ENCODE measurements at places on chromosomes 4 and X.
A peak's percentile ranks its signal among the peaks of the same experiment; 100 is the strongest.

DNA sequence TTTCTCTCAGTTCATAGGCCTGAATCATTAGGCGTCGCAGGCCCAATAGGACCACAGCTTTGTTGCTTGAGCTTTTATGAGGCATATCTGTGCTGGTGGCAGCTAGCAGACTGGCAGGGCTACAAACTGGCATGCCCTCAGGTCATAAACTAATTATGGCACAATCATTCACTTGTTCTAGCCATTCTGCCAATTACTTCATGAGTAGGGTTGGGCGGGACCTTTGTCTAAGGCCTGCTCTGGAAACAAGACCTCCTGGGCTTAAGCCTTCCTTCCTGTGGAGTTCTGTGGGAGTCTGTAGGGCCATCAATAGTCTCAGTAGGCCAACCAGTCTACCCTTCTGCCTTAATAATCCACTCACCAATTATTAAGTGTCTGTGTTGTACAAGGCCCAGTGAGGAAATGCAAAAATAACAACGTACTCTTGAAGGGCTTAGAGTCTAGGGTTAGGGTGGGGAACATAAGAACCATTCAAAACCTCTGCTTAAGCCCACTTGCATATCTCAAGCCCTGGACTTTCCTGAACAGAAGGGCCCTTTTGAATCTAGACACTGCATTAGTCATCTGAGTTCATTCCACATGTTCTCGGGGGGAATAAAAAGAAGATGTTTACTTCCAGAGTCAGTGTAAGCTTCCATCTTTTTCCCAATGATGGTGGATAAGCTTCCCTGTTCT lies 44.5 kb downstream of the SHROOM4 start:
- no peak for DNase-seq

- DNase-seq, result no peak
These were observed 7.1 kb downstream of the SMARCAD1 start for GRCh38 chr4:94214703-94215319.

DNA sequence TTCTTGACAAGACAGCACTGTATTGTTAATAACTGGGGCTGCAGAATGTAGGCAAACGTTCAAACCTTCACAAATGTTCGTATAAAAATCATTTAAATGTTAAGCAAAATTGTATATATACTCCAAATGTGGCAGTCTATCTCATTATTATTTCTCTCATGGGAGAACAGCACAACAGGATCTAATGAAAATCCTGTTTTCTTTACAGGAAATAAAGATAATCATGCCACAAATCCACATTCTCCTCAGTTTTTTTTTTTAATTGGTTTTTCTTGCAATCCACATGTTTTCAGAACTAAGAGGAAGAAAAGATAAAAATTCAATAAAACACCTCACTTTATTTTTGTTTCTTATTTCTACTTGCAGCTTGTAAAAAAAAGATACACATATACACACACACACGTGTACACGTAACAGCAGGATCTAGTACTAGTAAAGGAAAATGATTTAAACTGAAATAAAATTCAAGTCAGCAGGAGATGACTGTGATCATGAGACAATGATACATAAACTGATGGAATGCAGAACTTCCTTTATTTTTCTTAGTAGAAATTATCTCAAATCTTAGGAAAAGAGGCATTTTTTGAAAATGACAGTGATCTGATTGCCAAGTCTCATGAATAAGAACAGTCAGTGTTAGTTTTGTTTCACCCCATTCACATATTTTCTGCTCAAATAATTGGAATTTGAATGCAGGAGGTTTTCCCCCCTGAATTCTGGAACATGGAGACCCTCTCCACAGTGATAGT lies 11.3 kb downstream of the APBB2 start:
- no peak for DNase-seq

DNA sequence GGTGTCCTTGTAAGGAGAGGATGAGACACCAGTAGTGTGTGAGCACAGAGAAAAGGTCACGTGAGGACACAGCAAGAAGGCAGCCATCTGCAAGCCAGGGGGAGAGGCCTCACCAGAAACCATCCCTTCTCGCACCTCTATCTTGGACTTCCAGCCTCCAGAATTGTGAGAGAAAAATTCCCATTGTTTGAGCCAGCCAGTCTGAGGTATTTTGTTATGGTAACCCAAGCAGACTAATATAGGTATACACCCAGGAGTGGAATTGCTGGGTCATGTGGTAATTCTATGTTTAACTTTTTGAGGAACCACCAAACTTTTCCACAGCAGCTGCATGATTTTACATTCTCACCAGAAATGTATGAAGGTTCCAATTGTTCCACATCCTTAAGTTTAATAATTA lies 25.6 kb downstream of the ZDHHC9 start:
- DNase-seq, result no peak

- peak; percentile 47 for DNase-seq
These were observed at the start of gene SULT1B1 for GRCh38 chr4:69760455-69760854. TSS of gene SULT1B1 (minus strand) at chr4:69760620. CDS start at chr4:69755217, 5,403 bp downstream.

- DNase-seq, result no peak
These were observed 23.7 kb downstream of the DCHS2 start for GRCh38 chr4:154467886-154468285.

DNA sequence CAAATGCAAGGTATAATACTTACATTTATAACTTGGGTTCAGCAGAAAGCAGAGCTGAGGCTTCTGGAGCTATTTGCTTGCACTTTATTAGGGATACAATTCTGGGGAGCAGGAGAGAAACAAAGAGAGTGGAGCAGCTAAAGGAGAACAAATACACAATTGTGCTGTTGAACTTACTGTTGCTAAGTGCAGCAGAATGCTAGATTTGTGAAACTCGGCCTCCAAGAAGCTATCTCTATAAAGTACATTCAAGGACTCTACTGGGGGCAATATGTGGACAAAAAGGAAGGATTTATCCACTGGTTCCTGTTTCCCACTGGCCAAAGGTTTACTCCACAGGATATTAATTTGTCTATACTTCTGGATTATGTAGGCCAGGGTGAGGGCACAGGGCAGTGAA lies 86.8 kb downstream of the PPP1R2C start:
- no peak for DNase-seq

DNA sequence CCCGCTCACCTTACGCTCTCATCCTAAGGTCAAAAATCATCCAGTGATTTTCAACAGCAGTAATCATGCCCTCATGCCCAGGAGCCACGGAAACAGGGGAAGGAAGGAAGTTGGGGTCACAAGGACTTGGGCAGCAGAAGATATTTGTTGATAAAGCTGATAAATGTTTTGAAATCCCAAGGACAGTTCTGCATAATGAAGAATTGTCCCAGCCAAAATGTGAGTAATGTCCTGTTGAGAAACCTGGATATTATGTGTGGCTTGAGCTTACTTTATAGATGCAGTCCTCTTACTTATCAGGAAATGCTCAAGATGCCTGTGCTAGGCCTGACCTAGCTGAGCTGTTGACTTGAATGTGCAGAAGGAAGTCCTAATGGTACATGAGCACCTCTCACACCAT lies 263.0 kb upstream of the ZFP42 start:
- DNase-seq, result no peak

- peak; percentile 86 for DNase-seq
These were observed 1.4 kb upstream of the MAGED1 start for GRCh38 chrX:51891821-51892551.

DNA sequence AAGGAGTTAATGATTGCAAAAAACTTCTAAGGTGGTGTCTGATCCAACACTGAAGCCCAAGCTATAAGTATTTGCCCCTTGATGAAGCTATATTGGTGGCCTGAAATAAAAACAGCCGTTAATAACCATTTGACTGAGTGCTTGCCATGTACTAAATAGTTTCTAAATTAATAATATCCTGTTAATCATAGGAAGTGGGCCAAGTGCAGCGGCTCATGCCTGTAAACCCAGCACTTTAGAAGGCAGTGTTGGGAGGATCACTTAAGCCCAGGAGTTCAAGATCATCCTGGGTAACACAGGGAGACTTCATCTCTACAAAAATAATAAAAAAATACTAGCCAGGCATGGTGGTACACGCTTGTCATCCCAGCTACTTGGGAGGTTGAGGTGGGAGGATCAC lies 8.3 kb downstream of the NDP start:
- DNase-seq, result no peak

- no peak for DNase-seq
These were observed at the start of gene ESX1 for GRCh38 chrX:104254442-104255115. TSS of gene ESX1 (minus strand) at chrX:104254933. CDS start at chrX:104254849, 84 bp downstream.

- DNase-seq, result no peak
These were observed 324.6 kb downstream of the MID1IP1 start for GRCh38 chrX:39125834-39126233.

DNA sequence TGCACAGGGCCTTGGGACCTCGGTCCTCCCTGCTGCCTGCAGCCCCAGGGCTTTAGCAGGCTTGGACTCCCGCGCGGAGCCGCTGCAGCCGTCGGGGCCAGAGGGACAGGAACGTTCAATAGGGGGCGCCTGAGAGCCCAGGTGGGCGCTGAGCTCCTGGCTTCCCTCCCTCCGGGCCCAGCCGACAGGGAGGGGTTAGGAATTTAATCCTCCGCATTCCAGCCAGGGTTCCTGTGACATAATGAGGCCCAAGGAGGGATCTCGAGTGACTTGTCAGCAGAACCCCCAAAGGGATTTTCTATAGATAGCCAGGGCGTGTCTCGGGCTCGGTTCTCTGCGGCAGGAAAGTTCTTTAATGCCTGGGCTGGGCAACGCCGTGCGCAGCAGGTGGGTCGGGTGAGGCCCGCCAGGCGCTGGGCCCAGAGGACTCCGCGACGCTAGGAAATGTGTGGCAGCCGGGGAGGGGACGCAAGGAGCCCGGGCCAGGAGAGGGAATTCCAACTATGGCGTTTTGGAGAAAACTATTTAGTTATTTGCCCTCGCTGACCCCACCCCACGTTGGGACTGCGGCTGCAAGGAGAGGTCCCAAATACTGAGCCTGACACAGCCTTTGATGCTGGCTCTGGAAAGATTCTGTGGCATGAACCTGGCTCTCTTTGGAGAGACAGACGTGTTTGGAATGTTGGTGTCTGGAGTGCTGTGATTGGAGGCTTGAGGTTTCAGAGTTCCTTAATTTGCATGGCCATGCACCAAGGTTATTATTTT lies 285.2 kb upstream of the GATB start:
- peak; percentile 65 for DNase-seq

DNA sequence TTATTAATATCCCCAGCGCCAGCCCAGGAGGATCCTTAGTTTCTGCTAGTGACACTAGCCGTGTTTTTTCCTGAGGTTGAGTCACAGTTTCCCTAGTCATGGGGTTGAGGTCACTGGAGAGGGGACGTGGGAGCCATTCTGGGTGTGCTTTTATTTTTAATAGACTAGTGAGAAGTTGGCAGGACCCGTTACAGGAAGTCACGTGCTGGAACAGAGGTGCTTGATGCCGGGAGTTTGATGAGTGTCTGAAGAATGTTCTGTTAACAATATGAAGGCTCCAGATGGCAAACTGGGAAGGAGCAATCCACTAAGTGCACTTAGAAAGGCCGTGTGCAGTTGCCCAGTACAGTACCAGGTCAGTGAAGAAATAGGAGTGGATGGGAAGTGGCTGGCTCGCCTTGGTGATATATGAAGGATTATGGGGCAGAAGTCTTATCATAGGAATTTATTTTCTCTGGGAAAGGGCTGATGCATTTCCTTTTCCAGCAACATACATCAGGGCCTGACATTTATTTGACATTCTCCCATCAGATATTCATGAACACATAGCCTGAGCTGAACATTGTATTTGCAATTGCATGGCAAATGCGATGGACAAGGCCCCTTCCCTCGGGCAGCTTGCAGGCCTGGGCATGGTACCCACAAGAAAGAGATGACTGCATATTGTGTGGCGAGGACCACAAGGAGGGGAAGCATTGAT lies 291.8 kb downstream of the FBXW7 start:
- DNase-seq, result peak; percentile 31

- no peak for DNase-seq
These were observed 58.8 kb downstream of the PPP3CA start for GRCh38 chr4:101288365-101289145.

- no peak for DNase-seq
These were observed 46.0 kb upstream of the MGST2 start for GRCh38 chr4:139619644-139620043.

DNA sequence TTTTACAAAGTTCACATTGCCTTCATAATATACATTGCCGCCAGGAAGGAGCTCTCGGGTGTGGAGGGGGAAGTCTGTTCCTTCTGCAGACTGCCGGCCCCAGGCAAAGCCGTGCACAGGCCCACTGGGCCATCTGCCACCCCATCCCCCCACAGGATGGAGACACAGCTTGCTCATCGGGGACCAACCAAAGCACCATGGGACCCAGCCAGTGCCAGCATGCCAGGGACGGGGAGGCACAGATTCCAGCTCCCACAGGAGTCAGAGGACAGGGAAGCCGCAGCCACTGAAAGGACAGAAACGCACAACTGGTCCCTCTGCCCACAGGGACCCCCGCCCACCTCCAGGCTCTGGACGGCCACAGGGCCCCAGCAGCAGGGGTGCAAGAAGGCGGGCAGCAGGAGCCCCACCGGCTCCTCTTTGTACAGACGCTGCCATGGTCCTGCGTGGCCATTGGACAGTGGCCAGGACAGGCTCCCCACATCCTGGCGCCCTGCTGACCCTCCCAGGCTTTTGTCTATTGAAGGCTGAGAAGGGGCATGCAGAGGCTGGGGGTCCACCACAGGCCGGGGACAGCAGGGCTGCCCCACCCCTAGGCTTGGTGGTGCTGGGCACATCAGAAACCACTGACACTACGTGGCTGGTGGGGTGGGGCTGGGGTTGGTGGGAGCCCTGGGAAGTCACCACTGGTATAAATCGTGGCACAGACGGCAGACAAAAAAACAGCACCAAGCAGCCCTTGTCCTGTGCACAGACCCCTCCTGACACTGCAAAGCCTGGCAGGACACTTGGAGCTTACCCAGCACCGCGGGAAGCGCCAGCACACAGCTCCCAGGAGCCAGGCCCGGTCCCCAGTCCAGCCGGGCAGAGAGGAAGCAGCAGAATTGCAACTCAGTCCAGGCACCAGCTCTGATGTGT lies 89.0 kb downstream of the FAM53A start:
- DNase-seq, result no peak

DNA sequence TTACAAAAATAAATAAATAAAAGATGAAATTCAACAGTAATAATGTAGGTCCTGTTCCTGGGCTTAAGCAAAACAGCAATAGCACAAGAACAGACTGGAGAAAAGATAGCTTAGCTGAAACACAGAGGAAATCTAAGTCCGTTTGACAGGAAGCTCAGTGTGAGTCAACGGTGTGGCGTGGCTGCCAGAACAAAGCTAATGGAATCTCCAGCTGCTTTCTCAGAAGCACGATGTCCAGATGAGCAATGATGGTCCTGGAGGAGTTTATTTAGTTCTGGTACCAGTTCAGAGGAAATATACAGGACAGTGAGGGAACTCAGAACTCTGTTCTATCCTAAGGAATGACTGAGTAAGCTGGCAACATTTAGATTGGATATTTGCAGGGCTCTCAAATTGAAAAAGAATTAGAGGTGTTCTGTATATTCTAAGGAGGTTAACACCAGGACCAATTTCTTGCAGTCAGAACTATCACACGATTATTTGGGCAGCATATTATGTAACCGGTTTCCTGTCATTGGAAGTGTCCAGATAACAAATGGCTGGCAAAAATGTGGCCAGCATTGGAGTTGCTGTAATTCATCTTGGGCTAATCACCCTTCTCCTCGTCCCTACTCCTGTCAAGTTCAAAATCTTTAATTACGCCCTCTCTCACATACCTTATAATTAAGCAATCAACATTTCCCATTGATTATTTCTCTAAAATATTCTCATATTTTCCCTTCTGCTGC lies 12.7 kb downstream of the GAB3 start:
- DNase-seq, result peak; percentile 77
